ENCODE measurements at places on chromosomes 4 and X.

- no peak for DNase-seq
Measured at GRCh38 chr4:68750555-68750954, 65.2 kb upstream of the UGT2B10 start.

GRCh38 chr4:99649208-99649607, 8.4 kb downstream of the C4orf54 start:
- DNase-seq: no peak

DNA sequence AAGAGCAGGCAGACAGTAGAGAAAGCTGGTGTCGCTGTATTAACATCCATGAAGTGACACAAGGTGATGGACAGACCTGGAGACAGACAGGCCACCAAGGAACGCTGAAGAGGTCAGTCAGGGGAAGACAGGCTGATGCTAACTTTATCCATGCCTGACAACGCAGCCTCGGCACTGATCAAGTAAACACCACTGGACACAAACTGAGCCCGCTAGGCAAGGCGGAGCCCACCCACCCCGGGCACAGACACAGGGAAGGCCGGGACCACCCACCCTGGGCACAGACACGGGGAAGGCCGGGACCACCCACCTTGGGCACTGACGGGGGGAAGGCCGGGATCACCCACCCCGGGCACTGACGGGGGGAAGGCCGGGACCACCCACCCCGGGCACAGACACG, 18.8 kb downstream of the PPP2R3B start:
- DNase-seq: no peak

GRCh38 chr4:53205970-53206369, 159.9 kb downstream of the SCFD2 start:
- DNase-seq: no peak

DNA sequence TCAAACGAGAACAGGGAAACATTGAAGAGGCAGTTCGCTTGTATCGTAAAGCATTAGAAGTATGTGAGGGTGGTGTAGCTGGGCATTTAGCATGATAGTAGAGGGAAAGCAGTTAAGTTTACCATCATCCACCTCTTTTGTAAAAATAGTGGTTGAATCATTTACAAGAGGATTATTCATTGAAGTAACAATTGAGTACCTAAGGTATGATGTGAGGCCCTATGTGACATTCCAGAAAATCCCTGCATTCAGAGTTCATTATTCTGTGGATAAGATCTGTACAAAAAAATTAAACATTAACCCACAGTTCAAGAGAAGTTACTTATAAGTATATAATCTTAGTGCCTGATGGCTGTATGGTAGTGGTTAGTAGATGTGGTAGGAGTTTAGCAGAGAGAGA, 22.2 kb upstream of the GCNA start:
- no peak for DNase-seq

- no peak for DNase-seq
Measured at GRCh38 chrX:154378059-154378798, 866 bp upstream of the EMD start.

DNA sequence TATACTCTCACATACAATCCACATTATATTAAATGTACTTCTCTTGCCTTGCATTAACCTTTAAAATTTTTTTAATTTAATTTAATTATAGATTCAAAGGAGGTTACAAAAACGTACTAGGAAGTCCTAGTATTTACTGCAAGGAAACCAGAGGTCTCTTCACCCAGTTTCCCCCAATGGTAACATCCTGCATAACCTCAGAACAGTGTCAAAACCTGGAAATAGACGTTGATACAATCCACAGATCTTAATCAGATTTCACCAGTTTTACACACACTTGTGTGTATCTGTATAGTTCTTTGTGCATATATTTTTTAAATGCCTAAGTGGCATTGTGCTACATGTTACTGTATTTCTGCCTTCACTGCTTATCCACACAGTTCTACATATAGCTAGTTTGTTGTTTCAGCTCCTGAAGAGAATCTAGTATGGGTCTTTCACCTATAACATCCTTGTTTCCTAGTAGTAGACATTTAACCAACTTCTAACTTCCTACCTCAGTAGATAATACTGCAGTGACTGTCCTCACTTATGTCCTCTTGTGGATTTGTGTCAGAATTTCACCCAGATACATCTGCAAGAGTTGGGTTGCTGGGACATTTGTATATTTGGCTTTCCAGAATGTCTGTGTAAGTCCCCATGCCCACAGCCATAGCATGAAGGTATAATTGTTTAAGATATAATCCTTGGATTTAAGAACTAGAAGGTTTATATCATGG, 103.2 kb downstream of the NFKB1 start:
- no peak for DNase-seq

DNA sequence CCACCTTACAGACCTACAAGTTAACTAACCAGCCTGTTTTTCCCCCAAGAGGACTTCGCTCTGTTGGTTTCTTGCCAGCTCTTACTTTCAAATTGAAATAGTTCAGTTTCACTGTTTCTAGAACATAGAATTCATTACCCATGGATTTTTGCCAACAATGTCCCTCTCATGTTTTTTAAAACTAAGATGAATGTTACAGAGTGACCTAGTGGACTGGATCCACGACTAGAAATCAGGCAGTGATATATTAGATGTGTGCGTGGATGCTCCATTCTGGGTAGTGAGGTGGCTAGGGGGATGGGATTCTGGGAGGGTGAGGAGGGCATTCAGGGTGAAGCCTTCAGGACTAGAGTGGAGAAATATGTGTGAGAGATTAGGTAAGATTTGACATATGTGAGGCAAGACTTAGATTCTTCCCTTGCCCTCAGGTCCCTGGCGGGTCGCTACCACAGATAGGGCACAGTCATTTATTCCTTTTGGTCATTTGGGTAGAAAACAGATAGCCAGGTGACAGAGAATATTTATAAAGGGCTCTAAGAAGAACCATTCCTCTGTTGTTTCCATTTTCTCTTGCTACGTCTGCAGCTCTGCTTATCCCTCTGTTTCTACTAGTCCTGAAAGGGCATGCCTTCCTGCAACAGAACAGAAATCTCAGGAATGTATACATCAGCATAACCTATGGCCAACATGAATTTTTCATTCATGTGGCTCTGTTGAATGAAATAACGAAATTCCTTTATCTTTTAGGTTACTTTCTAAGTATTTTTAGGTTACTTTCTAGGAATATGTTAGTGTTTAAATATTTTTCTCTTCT, 15.4 kb upstream of the JADE1 start:
- no peak for DNase-seq

DNA sequence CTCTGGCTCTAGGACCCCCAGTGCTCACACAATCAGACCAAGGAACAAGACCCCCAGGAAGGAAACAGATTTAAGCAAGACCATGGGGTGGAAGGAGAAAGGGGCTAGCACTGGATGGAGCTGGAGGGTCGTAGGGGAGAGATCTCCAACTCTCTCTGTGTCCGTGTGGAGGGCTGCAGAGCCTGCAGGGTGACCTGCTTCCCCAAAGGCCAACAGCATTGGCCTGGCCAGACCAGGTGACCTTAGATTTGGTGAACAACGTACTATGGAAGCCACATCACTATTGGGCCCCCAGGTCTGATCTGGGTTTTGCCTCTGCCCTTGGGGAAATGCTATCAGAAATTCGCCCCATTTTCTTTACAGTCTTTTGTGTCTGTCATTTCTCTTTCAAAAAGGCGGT, 26.0 kb downstream of the NLGN3 start:
- DNase-seq: no peak

GRCh38 chr4:40601641-40602040, 28.0 kb downstream of the RBM47 start:
- DNase-seq: no peak

GRCh38 chr4:83440899-83441298, 14.7 kb downstream of the HELQ start:
- DNase-seq: no peak

DNA sequence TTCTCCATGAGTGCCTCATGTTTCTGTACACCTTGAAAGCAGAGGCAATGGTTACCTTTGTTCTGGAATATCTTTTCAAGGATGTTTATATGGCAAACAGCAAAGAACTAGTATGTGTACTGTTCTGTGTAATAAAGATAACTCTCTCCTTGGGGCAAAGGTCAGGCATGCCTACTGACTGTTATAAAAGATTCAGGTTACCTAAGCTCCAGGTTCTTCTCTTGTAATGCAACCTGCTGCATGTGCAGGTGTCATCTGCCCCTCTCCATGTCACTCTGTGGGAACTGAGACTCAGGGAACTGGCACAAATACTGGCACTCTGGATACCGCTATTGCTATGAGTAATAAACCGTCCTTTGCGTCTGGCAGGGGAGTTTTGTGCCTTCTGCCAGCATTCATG, 5.4 kb upstream of the TRPC3 start:
- no peak for DNase-seq

DNA sequence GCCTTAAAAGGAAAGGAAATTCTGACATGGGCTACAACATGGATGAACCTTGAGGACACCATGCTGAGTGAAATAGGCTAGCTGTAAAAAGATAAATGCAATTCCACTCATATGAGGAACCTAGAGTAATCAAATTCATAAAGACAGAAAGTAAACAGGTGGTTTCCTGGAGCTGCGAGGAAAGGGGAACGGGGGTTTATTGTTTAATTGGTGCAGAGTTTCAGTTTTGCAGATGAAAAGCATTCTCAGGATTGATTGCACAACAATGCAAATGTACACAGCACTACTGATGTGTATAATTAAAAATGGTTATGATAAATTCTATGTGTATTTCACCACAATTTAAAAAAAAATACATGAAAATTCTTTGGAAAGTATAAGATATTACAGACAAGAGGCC, 24.0 kb downstream of the PLRG1 start:
- no peak for DNase-seq

GRCh38 chrX:143461606-143462005, 55.7 kb downstream of the SPANXN3 start:
- no peak for DNase-seq

DNA sequence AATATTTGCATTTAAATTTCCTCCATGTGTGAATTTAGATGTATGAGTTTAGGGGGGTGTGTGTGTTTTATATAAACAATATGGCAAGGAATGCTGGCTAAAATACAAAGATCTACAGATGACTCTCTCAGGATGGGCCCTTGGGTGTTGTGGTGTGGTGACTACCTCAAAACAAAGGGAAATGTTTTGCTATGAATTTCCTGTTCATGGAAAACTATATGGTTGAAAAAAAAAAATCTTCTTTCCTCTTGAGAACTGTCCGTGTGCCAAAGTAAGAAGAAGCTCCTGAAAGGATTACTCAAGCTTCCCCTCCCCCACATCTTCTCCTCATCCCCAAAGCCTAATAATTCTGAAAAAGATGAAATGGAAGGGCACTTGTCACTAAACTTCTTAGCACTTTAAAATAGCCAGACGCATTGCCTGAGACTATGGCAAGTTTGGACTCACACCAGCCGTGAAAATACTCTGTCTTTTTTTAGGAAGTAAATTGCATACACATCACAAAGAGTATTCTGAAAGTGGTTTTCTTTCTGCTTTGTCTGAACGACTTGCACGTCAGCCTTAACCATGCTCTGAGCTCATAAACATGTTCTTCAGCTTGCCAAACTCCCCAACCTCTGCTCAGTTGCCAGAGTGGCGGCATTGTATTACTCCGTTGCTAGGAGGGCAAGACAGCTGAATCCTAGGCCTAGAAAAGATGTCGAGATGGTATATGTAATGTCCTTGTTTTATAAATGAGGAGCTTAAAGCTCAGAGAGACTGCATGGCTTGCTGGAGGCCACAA, 250.4 kb upstream of the JADE1 start:
- no peak for DNase-seq

DNA sequence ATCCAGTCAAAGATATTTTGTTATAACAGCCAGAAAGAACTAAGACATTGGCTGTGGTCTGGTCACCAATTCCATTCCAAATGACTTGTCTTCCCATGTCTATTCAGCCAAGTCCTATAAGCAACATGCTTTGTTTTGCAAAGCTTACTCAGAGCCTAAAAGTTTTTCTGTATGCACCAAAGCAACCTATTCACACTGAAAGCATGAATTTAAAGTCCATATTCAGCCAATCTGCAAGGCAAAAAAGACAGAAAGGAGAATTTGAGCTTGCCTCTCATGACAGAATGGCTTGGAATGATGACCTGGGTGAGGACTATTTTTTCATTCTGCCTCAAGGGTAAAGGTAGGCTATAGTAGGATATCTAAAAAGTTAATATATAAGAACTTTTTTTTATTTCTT, 323.2 kb upstream of the NOCT start:
- no peak for DNase-seq

- DNase-seq: no peak
Measured at GRCh38 chr4:80171656-80172055, 25.6 kb upstream of the PRDM8 start.

GRCh38 chr4:121776610-121777401, 11.8 kb upstream of the SMIM43 start:
- DNase-seq: no peak

DNA sequence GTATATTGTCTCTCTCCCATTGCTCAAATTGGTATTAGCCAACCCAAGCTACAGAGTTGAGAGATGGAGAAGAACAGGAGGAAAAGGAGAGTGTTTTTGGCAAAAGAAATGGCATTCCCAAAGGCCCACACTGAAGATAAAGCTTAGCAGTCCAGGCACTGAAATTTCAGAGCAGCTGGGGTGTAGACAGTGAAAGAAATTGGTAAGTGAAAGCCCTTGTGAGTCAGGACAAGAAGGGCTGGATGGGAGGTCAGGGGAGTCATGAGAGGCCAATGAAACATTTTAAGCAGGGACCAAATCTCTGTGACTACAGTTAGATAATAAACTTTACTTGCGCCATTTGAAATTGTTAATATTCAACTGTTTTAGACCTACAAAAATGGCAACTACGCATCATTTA, 177.7 kb downstream of the ADAMTS3 start:
- DNase-seq: no peak

- no peak for DNase-seq
Measured at GRCh38 chr4:102598762-102599374, 97.7 kb downstream of the NFKB1 start.

DNA sequence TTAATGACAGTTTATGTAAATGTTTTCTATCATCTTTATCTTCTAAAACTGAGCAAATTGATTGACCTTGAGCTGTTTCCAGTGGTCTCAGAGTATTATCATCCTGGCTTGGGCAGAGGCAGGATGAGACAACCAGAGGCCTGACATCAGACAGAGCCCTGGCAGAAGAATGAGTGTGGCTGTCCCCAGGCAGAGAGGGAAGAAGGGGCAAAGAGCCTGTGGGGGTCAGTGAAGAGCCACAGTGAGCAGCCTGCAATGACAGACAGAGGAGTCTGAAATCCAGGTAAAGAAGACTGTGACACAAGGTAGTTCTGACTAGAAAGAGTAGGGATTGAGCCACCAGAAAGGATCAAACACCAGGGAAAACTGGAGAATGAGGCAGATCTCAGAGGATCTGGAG, 182.4 kb upstream of the ARSJ start:
- DNase-seq: no peak

DNA sequence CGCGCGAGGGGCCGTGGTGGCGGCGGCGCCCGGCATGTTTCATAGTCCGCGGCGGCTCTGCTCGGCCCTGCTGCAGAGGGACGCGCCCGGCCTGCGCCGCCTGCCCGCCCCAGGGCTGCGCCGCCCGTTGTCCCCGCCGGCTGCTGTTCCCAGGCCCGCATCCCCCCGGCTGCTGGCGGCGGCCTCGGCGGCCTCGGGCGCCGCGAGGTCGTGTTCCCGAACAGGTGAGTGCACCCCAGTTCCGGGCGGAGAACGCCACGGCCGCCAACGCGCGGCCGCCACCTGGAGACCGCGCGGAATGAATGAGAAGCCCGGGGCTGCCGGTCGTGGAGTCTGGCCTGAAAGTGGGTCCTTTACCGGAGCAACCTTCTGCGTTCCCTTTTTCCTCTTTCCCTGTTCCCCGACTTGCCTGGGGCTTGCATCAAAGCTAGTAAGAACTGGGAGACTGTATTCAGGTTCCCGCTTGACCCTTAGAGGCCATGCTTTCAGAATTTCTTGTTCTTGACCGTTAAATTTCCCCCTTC, 429 bp downstream of the NOCT start:
- no peak for DNase-seq

Measured in stimulated activated CD8-positive, alpha-beta memory T cell treated with anti-CD3 and anti-CD28 coated beads, Interleukin-4, amount 100 ng/mL, for 1 hour (primary cell).